ENCODE measurements at places on chromosomes 16 and 17. TPM values are rescaled to one million over a fixed set of nuclear protein-coding genes. Genes with fewer than 3 reads are reported as not detected.
A peak's percentile ranks its signal among the peaks of the same experiment; 100 is the strongest.

- H3K27ac ChIP-seq = peak overlapping the region; percentile 96
- no peaks in the 10 kb centered on the region for H3K27me3 ChIP-seq
- peak; percentile 97 for DNase-seq
- H3K4me1 ChIP-seq = peaks cover 48% of the 10 kb centered on the region
- H3K4me3 ChIP-seq = 0 out of 2 replicates have a peak overlapping the region, but pooled peaks have one; percentile 5
- no peaks in the 10 kb centered on the region for H3K36me3 ChIP-seq
These were observed 12.8 kb downstream of the SMIM5 start for GRCh38 chr17:75645889-75646637.

GRCh38 chr17:50943575-50943933, 77.4 kb upstream of the TOB1 start:
- H3K27ac ChIP-seq = peak overlapping the region; percentile 59
- peaks cover 27% of the 10 kb centered on the region for H3K4me1 ChIP-seq
- H3K27me3 ChIP-seq = no peaks in the 10 kb centered on the region

DNA sequence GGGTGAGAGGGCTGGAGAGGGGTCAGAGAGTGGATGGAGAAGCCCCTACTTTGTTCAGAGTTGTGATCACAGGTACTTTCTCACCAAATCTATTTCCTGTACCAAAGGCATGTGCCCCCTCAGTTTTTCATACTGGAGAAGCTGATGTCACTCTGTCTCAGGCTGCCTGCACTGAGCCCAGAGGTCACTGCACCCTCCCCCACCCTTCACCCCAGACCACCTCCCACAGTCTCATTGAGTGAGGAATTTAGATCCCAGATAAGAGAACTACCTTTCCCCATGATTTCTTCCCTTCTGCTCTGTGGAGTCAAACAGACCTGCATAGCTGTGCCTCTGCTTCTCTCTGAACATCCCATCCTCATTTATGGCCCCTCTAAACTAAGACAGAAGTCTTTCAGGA, 140.0 kb upstream of the IRX6 start:
- no peak for DNase-seq
- no peaks in the 10 kb centered on the region for H3K36me3 ChIP-seq
- H3K4me3 ChIP-seq = no peak overlapping the region
- H3K27me3 ChIP-seq = no peaks in the 10 kb centered on the region
- peak overlapping the region; percentile 47 for H3K27ac ChIP-seq

- H3K4me3 ChIP-seq = no peak overlapping the region
- DNase-seq = no peak
- no peak overlapping the region for H3K27ac ChIP-seq
- no peaks in the 10 kb centered on the region for H3K4me1 ChIP-seq
- H3K27me3 ChIP-seq = no peaks in the 10 kb centered on the region
These were observed 204.7 kb downstream of the HS3ST4 start for GRCh38 chr16:25896411-25896810.

DNA sequence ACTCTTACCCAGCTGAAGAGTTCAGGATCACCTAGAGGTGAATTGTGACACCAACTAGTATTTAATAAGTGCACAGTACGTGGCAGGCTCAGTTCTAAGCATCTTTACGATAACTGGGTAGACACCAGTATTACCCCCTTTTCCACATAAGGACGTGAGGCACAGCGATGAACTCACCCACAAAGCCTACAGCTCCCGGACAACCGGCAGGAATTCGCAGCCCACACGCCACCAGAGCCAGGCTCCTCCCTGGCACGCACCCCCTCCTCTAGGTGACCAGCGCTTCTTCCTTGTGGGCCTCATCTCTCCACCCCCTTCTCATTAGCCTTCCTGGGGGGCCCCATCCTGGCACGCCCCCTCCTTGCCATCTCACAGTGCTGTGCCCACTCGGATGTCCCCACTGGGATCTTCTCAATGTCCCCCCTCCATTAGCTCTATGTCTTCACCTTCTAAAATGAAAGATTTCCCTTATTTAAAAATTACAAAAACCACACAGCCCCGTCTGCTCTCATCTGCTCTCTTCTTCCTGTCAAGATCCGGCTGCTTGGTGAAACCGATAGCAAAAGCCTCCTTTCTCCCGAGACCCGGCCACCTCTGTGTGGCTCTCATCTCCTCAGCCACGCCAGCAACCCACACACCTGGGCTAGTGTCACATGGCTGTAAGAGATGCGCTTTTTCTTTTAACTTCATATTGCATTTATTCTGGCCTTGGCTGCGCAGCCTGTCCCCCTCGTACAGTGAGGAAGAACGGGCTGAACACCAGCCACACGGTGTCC, 20.8 kb downstream of the IFT140 start:
- no peaks in the 10 kb centered on the region for H3K36me3 ChIP-seq
- H3K4me1 ChIP-seq = no peaks in the 10 kb centered on the region
- H3K27ac ChIP-seq = no peak overlapping the region

DNA sequence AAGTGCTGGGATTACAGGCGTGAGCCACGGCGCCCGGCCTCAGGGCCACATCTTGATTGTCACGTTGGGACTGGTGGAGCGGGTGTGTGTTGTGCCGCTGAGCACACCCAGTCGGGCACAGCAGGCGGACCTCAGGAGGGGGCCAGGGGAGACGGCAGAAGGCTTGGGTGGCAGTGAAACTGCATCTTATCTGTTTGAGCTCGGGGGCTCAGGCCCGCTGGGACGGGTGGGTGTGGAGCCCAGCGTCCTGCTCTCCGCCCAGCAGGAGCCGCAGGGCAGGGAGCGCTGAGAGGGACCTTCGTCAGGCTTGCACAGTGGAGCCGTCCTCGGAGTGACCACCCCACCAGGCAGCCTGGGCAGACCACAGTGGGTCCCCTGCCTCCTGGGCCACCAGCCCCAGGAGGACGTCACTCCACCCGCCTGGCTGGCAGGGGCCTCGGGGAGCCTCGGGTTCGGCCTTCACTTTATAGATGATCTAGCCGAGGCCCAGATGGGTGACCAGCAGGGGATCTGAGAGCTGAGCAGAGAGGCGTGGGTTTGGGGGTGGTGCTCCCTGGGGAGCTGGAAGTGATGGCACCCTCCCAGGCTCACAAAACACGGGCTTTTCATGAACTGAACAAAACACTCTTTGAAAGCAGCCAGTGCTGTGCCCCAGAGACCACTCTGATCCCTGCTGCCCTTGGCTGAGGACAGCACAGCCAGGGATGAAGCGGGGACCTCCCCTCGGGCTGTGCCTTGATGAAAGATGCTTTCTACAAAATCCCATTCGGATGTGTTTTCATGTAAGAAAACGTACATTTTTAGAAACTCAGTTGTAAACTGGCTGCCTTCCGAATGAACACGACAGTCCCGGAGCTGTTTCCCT, 181.1 kb downstream of the SEC14L1 start:
- peaks cover 59% of the 10 kb centered on the region for H3K4me1 ChIP-seq
- H3K4me3 ChIP-seq = no peak overlapping the region
- no peaks in the 10 kb centered on the region for H3K27me3 ChIP-seq
- peak; percentile 25 for DNase-seq
- H3K27ac ChIP-seq = peak overlapping the region; percentile 96

DNA sequence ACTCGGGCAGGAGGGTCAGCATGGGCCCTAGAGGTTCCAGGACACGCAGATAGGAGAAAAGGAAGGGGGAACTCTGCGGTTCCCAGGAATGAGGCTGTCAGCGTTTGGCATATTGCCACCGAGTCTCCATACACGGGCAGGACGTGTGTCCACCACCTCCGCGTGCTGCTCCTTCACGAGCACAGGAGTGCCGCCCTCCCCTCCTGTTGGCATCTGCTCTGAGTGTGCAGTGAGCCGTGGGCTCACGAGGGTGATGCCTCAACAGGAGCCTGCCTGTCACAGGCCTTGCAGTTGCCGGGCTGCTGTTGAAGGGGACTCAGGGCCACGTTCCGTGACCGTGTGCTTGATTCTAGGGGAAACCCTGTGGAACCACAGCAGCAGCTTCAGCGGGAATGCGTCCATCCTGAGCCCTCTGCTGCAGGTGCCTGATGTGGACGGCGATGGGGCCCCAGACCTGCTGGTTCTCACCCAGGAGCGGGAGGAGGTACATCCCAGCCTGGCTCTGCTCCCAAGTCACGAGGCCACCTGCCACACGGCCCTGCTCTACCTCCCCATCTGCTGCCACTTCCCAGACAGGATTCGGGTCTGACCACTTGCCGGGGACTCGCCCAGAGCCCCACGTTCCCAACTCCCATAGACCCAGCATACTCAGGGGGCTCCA, 14.6 kb downstream of the RGS11 start:
- no peak overlapping the region for H3K27ac ChIP-seq
- H3K4me1 ChIP-seq = no peaks in the 10 kb centered on the region
- no peak overlapping the region for H3K4me3 ChIP-seq
- H3K27me3 ChIP-seq = no peaks in the 10 kb centered on the region

- no peaks in the 10 kb centered on the region for H3K36me3 ChIP-seq
- H3K4me3 ChIP-seq = no peak overlapping the region
- no peaks in the 10 kb centered on the region for H3K4me1 ChIP-seq
- DNase-seq = no peak
- H3K27me3 ChIP-seq = no peaks in the 10 kb centered on the region
- H3K27ac ChIP-seq = no peak overlapping the region
These were observed 319.1 kb downstream of the FOXL1 start for GRCh38 chr16:86897486-86897885.

DNA sequence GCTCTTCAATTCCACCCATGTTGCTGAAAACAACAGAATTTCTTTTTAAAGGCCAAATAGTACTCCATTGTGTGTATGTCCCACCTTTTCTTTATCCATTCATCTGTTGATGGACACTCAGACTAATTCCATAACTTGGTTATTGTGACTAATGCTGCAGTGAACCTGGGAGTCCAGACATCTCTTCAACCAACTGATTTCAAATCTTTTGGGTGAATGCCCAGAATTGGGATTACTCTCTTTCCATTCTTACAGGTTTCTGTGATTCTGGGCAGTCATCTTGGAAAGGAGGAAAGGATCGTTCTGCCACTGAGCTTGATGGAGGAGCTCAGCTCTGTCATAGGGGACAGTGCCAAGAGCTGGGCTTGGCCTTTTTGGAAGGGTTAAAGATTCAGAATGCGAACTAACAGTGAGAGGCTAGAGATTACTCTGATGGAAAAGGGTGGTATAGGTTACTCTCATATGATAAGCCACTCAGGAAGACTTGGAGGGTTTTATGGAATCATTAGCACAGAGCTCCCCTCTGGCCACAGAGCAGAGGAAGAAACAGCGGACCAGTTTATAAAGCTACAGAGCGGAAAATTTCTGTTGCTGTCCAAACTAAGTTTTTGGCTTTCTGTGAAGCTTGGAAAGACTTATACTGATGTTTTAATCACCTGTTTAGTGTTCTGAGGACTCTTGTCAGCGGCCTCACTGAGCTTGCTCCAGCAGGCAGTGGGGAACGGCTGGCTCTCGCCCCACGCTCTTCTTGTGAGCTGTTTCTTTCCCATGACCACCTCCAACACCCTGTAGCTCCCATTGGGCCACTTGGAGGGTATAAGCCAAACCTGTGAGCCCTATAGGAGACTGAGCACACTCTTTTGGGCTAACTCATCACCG, 48.3 kb downstream of the HIC1 start:
- no peaks in the 10 kb centered on the region for H3K4me1 ChIP-seq
- H3K4me3 ChIP-seq = no peak overlapping the region
- DNase-seq = no peak
- H3K27me3 ChIP-seq = no peaks in the 10 kb centered on the region
- H3K27ac ChIP-seq = no peak overlapping the region

- H3K4me3 ChIP-seq = no peak overlapping the region
- H3K27ac ChIP-seq = no peak overlapping the region
- H3K4me1 ChIP-seq = peaks cover 15% of the 10 kb centered on the region
- no peak for DNase-seq
- no peaks in the 10 kb centered on the region for H3K27me3 ChIP-seq
- H3K36me3 ChIP-seq = peaks cover 7% of the 10 kb centered on the region
These were observed 15.4 kb downstream of the SRP68 start for GRCh38 chr17:76056882-76057281.

GRCh38 chr16:23269248-23269953, 32.7 kb upstream of the SCNN1B start:
- no peak overlapping the region for H3K4me3 ChIP-seq
- H3K36me3 ChIP-seq = no peaks in the 10 kb centered on the region
- peak overlapping the region; percentile 64 for H3K27ac ChIP-seq
- peak; percentile 4 for DNase-seq
- H3K27me3 ChIP-seq = no peaks in the 10 kb centered on the region
- no peaks in the 10 kb centered on the region for H3K4me1 ChIP-seq

GRCh38 chr16:30499284-30499683, 26.7 kb downstream of the ITGAL start:
- no peak overlapping the region for H3K4me3 ChIP-seq
- DNase-seq = no peak
- no peak overlapping the region for H3K27ac ChIP-seq
- H3K4me1 ChIP-seq = no peaks in the 10 kb centered on the region
- no peaks in the 10 kb centered on the region for H3K27me3 ChIP-seq
- H3K36me3 ChIP-seq = no peaks in the 10 kb centered on the region

DNA sequence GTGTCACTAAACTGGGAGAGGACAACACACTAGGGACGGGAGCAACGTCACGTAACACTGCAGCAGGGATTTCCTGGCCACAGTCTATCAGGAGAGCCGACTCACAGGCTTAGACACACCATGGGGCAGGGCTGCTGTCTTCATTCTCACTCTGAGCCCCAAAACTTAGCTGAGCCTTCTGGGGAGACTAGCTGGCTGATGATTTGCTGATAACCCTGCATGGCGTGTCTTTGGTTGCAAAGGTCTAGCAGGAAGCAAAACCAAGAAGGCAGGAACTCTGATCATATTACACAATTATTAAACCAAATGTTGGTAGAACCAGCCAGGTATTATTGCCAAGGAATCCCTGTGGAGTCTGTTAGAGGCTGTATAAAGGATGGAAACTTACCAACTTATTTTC, 345.0 kb downstream of the SLC39A11 start:
- H3K4me1 ChIP-seq = peaks cover 11% of the 10 kb centered on the region
- H3K36me3 ChIP-seq = no peaks in the 10 kb centered on the region
- H3K4me3 ChIP-seq = no peak overlapping the region
- H3K27ac ChIP-seq = no peak overlapping the region

GRCh38 chr17:11564589-11565380, 33.5 kb upstream of the DNAH9 start:
- no peaks in the 10 kb centered on the region for H3K36me3 ChIP-seq
- no peak overlapping the region for H3K27ac ChIP-seq
- no peaks in the 10 kb centered on the region for H3K4me1 ChIP-seq
- H3K27me3 ChIP-seq = no peaks in the 10 kb centered on the region
- no peak overlapping the region for H3K4me3 ChIP-seq

Gene GLP2R
- not detected for total RNA-seq

Gene KRT40
- not detected for total RNA-seq

Gene TTYH2
- total RNA-seq = 5.4 TPM

Gene ABCA10
- not detected for total RNA-seq

All from Caco-2 (cell line).